ENCODE measurements at places on chromosomes 4 and X.
A peak's percentile ranks its signal among the peaks of the same experiment; 100 is the strongest.

- no peak for DNase-seq
Observed at GRCh38 chrX:74179071-74179470, 124.9 kb upstream of the ZCCHC13 start.

GRCh38 chr4:125484912-125485311 is 170.2 kb downstream of the FAT4 start:
- DNase-seq: no peak

DNA sequence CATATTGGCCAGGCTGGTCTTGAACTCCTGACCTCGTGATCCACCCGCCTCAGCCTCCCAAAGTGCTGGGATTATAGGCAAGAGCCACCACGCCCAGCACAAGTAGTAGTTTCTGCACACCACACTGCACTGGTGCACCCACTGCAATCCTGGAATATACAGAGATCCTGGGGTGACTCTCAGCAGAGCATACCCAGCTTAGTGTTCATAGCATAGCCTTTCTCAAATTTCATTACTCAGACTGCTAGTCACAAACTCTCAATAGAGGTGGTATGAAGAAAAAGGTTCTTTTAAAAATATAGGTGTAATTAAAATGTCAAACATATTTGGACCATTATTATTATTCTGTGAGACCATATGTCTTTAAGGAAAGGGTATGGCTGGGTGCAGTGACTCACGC is 6.2 kb upstream of the ARHGAP10 start:
- DNase-seq: no peak

DNA sequence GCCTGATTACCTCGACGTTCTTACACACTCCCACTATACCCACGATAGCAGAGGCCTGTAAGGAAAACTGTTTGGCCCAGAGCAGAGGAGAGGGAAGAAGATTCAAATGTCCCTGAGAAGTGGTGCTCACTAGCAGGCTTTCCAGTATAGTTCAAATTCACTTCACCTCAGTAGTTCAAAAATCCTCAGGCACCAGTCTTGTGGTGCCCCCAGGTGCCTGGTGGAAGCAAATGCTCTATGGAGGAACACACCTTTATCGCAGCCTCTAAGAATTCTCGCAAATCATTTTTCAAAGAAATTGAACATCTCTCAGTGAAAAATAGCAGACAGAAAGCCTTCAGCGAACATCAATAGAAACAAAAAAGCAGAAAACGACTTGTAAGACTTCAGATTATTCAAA is 12.2 kb upstream of the MTMR1 start:
- no peak for DNase-seq

- no peak for DNase-seq
Observed at GRCh38 chrX:2547736-2548135, 47.0 kb upstream of the DHRSX start.

GRCh38 chr4:152081024-152081423 is 320.2 kb upstream of the GATB start:
- DNase-seq: no peak

GRCh38 chr4:128573781-128574508 is 235.6 kb upstream of the JADE1 start:
- no peak for DNase-seq

DNA sequence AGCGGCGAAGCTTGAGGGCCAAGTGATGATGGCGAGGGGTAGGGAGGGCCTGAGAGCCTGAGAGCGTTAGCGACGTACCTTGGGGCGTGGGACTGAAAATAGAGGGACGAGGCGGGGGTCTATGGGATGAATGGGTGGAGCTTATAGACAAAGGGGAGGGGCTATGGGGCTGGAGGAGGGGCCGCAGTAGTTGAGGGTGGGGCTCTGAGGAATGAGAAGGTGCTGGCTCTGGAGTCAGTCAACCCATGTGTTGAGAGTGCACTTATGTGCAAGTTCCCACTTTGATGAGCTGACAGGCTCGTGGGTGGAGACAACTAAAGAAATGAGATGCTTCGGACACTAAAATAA is 488 bp downstream of the TBC1D25 start:
- peak; percentile 52 for DNase-seq

DNA sequence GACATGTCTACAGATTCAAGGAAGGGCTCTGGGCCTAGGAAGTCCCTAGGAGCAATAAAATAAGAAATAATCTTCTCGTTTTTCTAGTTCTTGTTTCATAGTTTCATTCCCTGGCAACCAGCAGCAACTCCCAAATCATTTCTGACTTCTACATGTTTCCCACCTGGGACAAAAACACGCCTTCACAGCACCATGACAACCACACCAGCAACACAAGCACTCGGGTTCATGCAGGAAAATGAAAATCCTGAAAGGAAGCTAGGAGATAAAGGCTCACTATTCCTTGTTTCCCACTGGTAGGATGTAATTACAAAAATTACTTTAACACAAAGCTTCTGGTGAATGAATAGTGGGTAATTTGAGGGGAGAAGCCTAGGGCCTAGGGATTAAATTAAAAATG is 158.9 kb downstream of the ADAMTS3 start:
- no peak for DNase-seq

- DNase-seq: no peak
Observed at GRCh38 chr4:16669036-16669435, 229.4 kb downstream of the LDB2 start.

GRCh38 chr4:18934197-18934596 is 912.6 kb upstream of the LCORL start:
- DNase-seq: no peak

- DNase-seq: no peak
Observed at GRCh38 chrX:135000516-135000915, 9.7 kb downstream of the SMIM10 start.

DNA sequence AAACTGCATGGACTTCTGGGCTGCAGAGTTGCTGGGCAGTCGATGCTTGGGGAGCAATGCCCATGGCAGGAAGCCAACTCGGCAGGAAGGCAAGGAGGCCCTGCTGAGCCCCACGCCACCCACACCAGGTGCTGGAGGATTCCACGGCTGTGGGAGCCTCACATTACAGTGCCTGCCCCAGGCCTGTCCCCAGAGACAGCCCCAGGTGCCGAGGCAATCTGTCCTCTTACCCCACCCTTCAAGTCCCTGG is 53.9 kb downstream of the HMX1 start:
- DNase-seq: no peak

GRCh38 chr4:13081830-13082229 is 402.3 kb downstream of the RAB28 start:
- no peak for DNase-seq

- no peak for DNase-seq
Observed at GRCh38 chrX:30751497-30751896, 98.3 kb downstream of the GK start.

GRCh38 chr4:80388284-80388607 is 52.7 kb downstream of the CFAP299 start:
- no peak for DNase-seq

DNA sequence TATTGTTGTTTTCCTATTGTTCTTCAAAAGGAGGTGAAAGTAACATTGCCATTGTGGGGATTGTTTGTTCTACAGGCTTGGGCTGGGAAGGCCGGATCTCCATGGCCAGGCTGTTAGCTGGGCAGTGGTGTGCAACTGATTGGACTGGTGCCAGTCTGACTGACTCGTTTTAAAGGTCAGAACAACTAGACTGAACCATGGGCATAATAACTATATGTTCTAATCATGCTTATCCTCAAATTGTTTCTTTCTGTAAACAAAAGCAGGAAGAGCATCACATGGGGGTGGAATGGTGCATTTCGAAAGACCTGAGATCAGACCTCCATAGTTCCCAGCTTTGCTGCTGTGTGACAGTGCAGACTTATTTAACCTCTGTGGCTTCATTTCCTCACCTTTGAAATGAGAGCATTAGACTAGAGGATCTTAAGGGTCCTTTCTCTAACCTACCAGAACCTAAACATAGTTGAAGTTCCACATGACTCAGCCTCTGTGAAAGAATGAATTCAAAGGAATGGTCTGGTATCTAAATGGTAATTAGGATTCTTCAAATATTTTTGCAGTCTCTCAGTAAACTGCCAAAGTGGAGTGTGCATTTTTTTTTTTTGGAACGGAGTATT is 66.7 kb upstream of the PGRMC2 start:
- peak; percentile 22 for DNase-seq

DNA sequence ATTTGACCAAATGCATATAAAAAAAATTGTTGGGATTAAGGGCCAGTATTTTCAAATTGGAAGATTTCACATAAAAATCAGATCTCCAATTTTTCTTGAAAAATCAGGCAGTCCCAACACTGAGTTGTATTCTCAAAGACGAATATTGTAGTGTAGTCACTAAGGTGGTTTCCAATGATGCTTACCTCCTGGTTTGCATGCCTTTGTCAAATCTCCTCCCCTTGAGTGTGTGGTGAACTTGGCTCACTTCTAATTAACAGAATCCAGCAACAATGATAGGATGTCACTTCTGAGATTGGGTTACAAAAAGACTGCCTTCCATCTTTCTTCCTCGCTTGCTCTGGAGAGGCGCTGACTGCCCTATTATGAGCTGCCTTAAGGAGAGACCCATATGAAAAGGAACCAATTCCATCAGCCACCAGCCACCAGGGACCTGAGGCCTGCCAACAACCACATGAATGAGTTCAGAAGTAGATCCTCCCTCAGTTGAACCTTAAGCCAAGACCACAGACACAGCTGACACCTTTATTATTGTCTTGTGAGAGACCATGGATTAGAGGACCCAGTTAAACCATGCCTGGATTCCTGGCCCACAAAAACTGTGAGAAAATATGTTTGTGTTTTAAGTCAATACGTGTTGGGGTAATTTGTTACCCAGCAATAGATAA is 31.2 kb upstream of the TSPAN5 start:
- no peak for DNase-seq

- no peak for DNase-seq
Observed at GRCh38 chr4:16021804-16022560, 59.0 kb upstream of the FGFBP2 start.

DNA sequence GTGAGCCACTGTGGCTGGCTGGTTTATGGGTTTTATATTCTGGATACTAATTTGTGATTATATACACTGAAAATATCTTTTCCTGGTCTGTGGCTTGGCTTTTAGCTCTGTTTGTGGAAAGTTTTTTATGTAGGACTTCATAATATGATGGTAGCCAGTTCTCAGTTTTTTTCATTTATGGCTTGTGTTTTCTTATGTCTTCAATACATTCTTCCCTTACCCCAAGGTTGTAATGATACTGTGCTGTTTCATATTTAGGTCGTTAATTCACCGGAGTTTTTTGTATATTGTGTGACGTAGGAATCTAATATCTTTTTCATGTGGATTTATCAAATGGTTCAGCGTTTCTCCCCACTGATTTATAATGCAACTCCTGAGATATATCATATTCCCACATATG is 6.6 kb downstream of the ZFX start:
- no peak for DNase-seq

DNA sequence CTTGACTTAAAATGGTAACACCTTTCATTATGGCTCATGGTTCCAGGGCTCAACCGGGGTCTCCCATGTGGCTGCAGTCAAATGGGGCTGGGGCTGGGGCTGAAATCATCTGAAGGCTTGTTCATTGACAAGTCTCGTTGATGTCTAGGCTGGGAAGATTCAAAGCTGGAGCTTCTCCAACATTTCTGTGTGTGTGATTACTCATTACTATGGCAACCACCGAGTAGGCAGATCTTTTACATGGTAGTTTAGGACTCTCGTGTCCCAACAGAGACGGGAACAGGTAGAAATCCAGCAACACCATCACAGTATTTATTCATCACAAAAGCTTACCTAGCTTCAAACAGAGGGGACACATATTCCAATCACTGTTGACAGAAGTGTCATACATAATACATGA is 7.8 kb downstream of the YTHDC1 start:
- no peak for DNase-seq

DNA sequence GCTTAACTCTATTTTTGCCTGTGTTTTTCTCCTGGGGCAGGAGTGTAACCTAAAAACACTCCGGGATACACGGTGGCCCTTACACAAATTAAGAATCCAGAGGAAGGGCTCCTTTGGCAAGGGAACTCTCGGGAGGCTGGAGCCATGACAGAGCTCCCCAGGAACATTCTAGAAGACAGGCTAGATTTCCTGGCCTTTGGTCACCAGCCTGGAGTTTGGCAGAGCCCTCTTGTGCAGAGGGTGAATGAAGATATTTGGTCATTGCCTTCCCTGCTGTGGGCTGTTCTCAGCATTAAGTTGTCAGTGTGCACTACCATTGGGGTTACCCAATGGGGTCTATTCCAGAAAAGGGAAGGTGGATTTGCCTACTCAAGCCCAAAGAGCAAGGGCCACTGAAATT is 53.8 kb upstream of the LNX1 start:
- DNase-seq: no peak

DNA sequence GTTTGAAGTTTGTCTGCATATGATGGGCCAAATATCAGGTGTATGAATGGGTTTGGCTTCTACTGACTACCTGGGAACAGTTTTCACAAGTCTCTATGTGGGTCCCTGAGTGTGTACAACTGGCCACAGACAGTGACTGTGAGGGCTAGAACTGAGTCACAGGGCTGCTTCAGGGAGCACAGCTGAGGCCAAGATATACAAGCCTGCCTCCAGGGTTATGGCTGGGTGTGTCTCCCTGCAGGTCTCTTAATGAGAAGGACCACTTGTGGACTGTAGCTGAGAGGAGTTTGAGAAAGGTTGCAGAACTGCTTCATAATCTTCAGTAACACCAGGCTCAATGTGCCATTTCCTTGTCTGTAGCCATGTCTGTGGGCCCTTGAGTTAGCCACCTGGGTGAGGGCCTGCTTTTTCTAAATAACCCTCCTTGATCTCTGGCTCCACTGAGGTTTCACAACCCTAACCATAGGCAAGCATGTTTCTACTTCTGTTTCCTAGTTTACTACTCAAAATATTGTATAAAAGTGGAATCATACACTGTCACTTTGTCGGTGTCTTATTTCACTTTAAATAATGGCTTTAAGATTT is 81.3 kb downstream of the ZNF732 start:
- no peak for DNase-seq

GRCh38 chr4:3765271-3766035 is 732 bp upstream of the ADRA2C start:
- DNase-seq: no peak

GRCh38 chrX:140132937-140133336 is 167.6 kb upstream of the CXorf66 start:
- no peak for DNase-seq

- no peak for DNase-seq
Observed at GRCh38 chr4:65597697-65598096, 72.6 kb downstream of the EPHA5 start.

- DNase-seq: no peak
Observed at GRCh38 chr4:53477038-53477565, 99.7 kb downstream of the FIP1L1 start.

DNA sequence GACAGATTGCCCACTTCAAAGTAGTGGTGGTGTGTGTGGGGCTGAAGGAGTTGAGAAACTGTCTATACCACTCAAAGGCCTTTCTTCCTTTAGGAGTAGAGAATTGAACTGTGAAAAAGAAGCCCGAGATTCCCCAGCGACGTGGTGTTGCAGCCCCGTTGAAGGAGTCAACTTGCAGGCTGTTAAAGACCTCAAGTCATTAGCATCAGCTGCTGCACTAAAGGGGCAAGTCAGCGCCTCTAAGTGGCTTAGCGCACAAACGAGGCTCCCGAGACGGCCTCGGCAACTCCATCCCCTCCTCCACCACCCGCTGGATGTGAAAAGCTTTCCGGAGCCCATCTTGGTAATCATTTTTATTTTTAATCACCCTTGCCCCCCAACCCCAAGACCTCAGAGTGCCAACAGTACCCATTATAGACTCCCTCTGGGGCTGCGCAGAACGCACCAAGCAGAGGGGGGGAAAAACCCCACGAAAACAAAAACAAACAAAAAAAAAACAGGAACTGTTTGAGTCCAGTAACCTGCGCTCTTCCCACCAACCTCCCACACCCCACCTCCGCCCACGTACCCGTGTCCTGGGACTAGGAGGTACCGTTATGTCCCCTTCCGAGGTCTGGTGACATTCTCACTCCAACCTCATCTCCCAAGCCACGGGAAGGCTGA is 913 bp upstream of the PRDM8 start:
- no peak for DNase-seq
